Thoracic aorta (tissue), 2 donors: ENCODE measurements at places on chromosomes 2 and 18.

GRCh38 chr2:232457121-232458011, 1.4 kb downstream of the ALPI start:
- DNase-seq: no peak

- no peak for DNase-seq
Measured at GRCh38 chr2:31384351-31384750, 30.2 kb downstream of the XDH start.

DNA sequence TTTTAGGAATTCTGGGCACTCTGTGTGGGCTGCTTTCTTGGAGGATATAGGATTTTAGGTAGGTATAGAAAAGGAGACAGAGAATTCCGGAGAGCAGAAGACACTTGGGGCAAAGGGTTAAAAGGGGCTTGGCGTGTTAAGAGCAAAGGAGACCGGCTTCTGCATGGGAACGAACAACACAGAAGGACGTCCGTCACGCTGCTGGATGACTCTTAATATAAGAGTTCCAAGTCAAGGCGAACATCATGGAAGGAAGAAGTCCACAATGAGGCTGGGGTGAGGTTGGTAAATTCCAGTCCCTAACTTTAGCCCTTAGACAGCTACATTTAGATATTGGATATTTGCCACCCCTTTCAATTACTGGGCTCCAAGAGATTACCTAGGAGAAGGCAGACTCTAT, 15.9 kb upstream of the SLC20A1 start:
- no peak for DNase-seq

GRCh38 chr2:132774189-132774588, 104.2 kb upstream of the LYPD1 start:
- DNase-seq: no peak

GRCh38 chr2:96506907-96507240, 1.7 kb upstream of the NEURL3 start:
- DNase-seq: no peak

- DNase-seq: no peak
Measured at GRCh38 chr2:240958366-240959213, 39.8 kb upstream of the SNED1 start.

DNA sequence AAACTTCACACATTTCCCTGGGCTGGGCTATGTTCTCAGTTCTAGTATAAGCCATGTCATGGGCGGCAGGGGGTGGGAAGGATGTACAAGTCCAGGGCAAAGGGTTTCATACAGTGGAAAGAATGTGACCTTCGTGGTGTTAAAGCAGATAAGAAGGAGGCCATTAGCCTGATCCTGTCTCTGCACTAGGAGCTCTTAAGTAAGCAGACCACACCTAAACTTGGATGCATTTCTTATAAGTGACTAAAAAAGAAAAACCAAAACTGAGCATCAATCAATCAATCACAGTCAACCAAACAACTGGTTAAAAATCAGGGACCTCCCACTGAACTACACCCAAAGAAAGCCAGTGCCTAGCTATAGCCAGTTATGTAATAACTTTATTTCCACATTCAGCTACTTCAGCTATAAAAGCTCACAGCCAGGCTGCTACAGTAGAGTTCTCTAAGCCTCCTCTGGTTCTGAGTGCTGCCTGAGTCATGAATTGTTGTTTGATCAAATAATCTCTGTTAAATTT, 46.8 kb upstream of the RIOK3 start:
- no peak for DNase-seq

DNA sequence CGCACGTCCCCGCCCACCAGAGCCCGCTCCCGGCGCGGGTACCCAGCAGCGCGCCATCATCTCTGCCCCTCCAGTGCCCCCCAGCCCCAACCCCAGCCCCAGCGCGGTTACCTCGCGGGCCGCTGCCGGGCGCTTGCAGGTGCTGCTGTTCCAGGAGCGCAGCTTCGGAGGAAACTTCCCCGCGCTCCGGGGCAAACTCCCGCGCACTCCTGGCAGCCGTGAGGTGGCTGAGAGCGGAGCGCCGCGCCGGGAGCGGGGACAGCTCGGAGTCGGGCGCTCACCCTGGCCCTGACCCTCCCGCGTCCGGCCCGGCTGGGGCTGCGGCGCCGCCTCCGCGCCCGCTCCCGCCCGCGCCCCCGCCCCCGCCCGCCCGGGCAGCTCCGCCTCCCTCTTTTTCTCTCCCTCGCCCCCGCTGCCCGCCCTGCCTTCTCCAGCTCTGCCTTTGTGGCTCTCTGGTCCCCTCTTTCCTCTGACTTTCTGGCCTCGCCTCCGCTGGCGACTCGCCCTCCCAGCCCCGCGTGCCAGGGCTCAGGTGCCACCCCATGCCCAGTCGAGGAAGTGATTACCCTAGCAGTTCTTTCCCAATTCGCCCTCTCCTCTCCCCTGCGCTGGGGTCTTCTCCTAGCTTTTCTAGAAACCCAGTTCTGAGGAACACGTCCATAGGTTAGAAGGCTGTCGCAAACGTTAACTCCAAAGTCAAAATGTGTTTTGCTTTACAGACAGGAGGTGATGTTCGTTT, at the start of gene CHST9:
Gene CHST9, minus strand, starts transcription at position 284 of the 739 bp plus-strand sequence. CDS start 42,499 bp downstream, outside the sequence.
- DNase-seq: no peak

DNA sequence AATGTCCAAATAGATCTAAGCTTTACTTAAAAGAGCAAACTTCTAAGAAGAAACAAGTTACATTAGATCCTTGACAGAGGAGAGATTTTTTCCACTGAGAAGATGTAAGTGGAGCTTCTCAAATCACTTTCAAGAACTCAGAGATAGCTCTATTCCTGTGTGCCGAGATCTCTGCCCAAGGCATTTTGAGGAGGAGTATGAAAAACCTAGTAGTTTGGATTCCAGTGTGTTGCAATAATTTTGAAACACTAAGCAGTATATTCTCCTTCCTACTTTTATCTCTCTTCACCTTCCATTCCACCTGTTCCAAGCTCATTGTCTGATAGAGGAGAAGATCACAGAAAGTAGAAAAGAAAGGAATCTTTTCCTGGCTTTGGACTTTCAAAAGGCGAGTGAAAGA, 192.0 kb upstream of the TANK start:
- DNase-seq: no peak

DNA sequence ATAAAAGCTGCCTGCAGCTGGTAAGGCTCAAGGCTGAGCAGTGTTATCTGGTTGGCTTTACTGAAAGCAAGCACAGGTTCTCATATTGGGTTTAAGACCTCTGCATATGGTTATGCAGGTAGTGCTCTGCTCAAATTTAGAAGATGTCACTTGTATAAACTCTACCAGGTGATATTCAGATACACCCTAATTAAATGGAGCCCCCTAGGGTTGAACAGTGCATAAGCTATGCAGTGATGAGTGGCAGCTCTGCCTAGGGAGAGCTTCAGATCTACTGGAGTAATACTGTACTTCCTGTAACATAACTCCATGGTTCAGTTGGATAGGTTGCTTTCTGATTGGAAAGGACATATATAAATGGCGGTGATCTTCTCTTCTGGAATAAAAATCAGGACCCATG, 222.7 kb downstream of the CYRIA start:
- DNase-seq: no peak

GRCh38 chr2:173231042-173231441, 123.6 kb upstream of the CDCA7 start:
- DNase-seq: no peak

- DNase-seq: no peak
Measured at GRCh38 chr18:26544451-26544850, 3.9 kb downstream of the KCTD1 start.

GRCh38 chr2:191758518-191759507, 80.9 kb downstream of the NABP1 start:
- no peak for DNase-seq

GRCh38 chr2:235389626-235390025, 104.2 kb upstream of the AGAP1 start:
- no peak for DNase-seq

DNA sequence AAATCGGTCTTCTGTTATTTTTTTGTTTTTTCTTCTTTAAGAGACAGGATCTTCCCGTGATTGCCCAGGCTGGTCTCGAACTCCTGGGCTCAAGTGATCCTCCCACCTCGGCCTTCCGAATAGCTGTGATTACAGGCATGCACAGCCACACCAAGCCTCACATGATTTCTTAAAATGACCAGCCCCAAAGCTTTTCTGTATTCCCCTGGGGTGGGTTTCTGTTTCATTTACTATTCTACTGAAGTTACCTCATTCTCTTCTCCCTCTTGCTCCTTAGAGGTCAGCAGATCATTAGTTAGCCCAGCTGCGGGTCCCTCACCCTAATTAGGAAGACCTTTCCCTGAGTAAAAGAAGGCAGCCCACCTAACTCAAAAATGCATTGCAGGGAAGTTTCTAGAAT, 27.6 kb downstream of the SLC1A4 start:
- no peak for DNase-seq

GRCh38 chr2:203359450-203359849, 31.3 kb downstream of the ABI2 start:
- no peak for DNase-seq

- no peak for DNase-seq
Measured at GRCh38 chr18:59835605-59836379, 64.0 kb upstream of the PMAIP1 start.
